ENCODE measurements at places on chromosomes 12 and 14.

DNA sequence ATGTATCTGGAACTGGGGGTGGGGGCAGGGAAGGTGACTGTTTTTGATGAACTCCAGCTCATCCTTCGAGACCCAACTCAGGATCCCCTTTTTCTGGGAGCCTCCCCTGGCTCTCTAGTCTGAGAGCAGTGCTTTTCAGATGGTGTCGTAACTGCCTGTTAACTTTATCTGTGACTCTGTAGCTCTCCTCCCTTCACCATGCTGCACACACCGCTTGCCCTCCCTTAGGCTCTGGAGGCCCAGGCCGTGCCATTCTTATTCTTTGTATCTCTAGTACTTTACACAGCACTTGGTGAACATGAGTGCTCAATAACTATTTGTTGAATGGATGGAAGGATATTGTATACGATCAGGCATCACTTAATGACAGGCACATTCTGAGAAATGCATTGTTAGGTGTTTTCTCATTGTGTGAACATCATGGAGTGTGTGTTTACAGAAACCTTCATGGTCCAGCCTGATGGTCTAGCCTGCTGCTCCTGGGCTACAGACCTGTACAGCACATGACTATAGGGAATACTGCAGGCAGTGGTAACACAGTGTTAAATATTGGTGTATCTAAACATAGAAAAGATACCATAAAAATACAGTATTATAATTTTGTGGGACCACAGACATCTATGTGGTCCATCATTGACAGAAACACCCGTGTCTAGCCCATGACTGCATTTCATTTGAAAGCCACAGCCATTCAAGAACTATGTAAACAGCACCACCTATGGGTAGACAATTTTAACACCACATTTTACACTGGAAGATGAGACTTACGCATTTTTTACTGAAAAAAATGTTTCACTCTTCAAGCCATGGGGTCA is 91.8 kb downstream of the EML1 start:
- peak; percentile 49 for DNase-seq

DNA sequence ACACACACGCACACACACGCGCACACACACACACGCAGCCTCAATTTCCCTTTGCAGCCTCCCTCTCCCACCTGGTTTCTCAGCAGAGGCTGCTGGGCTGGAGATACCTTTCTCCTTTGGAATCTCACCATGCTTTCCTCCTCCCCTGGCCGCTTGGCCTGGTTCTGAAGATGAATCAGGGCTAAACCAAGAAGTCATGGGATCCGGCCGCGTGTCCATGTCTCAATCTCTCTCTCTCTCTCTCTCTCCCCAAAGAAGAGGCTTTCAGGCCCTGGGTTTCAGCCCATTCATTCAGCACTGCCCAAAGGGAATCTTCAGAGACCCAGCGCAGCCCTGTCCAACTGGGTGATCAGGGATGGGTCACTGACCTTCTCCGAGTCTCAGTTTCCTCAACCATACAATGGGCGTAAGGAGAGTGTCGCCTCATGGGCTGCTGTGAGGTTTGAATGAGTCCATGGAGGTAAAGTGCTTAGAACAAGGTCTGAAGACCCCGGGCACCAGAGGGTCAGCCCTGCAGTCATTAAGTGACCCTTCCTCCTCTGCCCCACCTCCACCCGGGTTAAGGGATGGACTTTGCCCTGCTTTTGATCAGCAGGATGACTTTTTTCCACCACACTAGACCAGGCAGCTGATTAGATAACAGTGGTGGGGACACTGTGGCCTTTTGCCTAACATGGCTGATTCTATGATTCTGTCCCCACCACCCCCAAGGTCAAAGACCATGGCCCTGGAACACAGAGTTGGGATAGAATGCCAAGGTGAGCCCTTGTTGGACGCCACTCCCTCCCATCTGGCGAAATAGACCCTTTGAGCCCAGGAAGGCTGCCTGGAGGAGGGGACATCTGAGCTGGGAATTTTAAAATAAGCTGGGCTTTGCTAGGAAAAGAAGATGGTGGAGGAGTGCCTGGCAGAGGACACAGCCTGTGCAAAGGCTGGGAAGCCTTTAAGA is 42.1 kb downstream of the SCARB1 start:
- no peak for DNase-seq

- DNase-seq = no peak
These were observed 123.5 kb upstream of the BCL2L14 start for GRCh38 chr12:11947213-11947612.

DNA sequence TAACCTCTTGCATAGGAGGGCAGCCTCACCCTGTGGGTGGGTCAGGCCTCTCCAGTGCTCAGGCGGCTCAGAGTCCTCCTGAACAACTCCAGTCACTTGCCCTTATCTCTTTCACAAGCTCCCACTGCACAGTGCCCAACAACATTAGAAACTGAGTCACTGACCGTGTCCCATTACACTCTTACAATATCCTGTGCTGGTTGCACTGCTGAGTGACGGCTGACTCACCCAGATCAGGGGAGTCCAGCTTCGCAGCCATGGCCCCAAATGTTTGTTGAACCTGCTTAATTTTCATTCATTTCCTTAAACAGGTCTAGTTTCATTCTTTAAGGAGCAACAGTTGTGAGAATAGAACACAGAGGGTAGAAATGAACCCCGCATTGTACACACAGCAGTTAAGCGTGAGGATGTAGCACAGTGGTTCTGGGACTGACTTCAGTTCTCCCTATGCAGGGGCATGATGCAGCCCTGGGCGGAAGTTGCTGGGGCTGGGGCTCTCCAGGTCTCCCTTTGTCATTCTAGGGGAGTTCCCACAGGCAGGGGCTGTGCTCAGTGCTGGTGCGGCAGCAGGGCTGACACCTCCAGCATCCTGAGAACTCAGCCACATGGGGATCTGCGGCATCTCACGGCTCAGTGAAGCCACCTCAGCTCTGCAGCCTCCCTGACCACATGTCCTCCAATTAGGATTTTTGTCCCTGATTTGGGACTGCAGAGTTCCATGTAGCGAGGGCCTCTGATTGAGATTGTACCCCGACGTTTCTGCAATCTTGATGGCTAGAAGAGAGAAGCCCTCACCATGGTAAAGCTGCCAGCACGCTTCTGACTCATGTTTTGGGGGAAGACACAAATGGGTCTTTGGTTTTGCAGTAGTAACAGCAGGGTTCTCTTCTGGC is 16.1 kb downstream of the GPR68 start:
- no peak for DNase-seq

DNA sequence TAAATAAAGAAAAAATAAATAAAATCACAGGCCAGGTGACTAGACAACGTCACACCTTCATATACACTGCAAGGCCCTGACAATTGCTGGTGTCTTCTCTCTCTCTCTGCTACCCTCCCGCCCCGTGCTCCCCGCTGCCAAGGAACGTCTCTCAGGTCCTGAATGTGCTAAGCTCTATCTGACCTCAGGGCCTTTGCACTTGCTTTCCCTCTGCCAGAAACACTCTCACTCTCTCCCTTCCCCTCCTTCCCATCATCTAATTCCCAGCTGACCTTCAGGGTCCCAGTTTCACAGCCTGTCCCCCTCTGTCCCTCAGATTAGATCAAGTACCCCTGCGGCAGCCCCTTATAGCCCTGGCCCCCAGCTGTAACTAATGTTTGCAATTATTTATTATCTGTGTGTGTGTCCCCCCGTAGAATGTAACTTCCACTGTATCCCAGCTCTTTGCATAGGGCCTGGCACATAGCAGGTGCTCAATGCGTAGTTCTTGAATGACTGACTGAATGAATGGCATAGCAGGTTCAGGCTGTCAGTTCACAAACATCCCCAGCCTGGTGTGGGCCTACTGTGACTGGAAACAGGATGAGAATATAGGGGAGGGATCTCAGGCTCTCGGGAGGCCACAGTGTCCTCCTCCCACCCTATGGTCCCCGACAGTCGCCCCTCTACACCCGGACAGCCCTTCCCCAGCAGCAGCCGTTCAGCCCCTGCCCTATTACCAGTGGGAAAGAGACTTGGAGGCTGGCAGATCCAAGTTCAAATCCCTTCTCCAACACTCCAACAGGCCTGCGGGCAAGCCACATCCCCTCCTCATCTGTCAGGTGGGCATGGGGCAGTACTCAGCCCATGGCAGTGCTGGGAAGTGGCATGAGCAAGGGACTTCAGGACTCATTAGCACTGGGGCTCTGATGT is 6.6 kb downstream of the BEGAIN start:
- DNase-seq = no peak

DNA sequence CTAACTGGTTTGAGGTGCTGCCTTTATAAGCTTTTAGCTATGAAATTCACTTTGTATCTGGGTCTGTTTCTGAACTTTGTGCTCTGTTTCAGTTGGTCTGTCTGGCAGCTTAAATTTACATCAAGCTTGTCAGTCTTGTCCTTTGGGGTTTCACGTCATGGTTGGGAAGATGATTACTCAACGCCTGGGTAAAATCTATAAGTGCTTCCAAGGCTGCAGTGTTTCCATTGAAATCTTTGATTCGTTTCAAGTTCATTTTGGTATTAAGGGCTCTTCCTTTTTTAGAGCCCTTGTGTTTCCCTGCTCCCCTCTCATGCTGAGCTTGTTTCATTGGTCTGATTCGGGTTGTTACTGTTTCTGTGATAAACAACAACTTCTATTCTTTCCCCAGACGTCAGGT is 58.2 kb downstream of the FBXW8 start:
- no peak for DNase-seq

DNA sequence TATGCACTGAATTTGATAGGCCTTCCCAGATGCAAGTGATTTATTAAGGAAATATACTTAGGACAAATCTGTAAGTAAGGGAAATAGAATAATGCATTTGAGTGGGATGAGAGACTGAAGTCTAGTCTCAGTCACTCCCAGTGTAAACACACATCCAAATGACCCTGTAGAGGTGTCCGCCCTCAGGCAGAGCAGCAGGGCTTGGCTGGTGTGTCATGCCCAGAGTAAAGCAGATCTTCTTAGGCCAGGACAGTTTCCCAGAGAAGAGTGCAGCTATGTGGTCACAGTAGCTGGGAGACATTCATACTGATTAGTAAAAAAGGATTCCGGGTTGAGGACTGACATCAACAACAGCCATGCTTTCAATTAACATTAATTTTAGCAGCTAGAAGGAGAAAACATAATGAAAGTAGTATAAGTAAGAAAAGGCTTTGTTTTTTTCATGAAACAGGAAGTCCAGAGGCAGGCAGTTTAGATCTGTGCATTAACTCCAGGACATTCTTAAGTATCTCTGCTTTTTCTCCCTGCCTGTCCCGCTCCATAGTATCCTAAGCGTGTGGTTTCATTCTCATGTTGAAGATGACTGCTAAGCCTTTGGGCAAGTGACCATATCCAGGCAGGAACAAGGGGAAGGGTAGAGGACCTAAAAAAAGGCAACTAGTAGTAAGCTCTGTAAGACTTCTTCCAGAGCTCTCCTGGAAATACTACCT is 35.7 kb downstream of the CNTN1 start:
- no peak for DNase-seq

- DNase-seq = peak; percentile 54
These were observed at the start of gene ATN1 for GRCh38 chr12:6927379-6928021. ATN1 (plus strand) TSS chr12:6927959; CDS start chr12:6934002, 6,043 bp downstream.

DNA sequence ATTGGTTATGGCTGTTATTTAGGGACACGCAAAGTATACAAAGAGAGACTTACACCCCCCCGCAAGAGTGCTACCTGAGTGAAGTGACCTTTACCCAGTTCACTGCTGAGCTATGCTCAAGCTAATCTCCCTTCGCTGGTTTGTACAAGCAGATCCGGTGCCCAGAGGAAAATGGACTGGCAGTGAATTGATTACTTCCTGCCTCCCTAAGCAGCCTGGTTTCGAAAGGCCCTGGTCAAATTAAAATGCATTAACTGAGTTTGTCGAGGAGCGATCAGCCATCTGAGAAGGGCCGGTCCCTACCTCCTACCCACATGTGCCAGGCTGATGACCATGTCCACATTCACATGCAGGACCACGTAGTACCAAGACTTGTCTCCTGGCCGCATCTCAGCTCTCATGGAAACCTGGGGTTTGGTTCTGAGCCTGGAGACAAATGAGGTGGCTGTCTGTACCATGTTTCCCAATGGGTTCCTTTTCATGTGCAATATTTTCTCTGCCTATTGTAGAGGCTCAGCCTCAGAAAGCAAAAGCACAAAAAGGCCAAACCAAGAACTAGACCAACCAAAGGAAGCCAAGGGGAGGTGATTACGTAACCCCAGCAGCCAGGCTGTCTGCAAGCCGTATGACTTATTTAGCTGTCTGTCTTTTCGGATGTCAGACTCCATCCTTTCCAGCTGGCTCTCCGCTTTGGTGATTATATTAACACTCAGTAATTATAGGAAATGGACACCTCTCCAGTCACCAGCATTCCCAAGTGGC is 284.7 kb upstream of the PWP1 start:
- DNase-seq = no peak

DNA sequence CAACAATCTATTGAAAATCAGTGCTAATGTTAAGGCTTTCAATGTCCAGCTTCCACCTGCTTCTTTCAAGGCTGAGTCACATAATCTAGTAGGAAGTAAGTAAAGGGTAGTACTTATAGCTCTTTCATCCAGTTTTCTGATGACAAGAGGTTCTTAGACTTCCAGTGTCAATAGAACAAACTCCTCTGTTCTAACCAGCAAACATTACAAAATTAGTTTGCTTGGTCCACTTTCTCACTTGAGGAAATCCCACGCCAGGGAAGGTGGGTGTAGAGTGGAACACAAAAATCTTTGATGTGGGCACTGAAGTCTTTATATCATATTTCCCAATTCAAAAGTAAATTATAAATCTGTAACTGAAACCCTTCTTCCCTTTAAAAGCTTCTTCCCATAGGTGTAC is 2.6 kb downstream of the NPC2 start:
- no peak for DNase-seq

GRCh38 chr12:43336962-43337555 is 214.9 kb downstream of the ADAMTS20 start:
- no peak for DNase-seq

- peak; percentile 86 for DNase-seq
These were observed 6.3 kb downstream of the DHH start for GRCh38 chr12:49088150-49088931.

DNA sequence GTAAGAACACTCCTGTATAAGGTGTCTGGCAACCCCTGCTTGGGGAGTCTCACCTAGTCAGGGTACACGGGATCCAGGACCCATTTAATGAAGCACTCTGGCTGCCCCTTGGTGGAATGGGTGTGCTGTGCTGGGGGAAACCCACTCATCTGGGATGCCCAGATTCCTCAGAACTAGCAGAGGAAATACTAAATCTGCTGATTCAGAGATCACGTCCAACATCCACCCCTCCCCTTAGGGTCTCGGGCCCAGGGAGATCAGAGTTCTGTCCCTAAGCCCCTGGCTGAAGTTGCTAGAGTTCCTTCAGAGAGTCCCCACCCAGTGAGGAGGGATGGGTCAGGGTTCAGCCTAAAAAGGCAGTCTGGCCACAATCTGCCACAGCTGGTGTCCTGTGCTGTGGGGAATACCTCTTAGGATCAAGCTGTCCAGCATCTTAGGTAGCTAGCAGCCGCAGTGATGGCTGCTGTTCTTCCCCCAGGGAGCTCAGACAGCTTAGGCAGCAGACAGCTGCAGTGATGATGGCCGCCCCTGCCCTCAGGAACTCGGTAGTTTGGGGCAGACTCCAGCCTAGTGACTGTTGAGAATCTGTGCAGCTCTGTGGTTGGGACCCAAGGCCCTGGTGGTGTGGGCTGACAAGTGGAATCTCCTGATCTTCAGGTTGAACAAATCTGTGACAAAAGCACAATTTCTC is 74.8 kb downstream of the IFNG-AS1 start:
- DNase-seq = no peak
